Activated T-helper 1 cell treated with anti-CD3 and anti-CD28 coated beads, Interleukin-2, amount 50 U/mL, for 16 hours (primary cell): ENCODE measurements at places on chromosomes 11 and 22.
A peak's percentile ranks its signal among the peaks of the same experiment; 100 is the strongest.

GRCh38 chr11:4072668-4073285 is 21.8 kb upstream of the RRM1 start:
- peak; percentile 17 for DNase-seq

DNA sequence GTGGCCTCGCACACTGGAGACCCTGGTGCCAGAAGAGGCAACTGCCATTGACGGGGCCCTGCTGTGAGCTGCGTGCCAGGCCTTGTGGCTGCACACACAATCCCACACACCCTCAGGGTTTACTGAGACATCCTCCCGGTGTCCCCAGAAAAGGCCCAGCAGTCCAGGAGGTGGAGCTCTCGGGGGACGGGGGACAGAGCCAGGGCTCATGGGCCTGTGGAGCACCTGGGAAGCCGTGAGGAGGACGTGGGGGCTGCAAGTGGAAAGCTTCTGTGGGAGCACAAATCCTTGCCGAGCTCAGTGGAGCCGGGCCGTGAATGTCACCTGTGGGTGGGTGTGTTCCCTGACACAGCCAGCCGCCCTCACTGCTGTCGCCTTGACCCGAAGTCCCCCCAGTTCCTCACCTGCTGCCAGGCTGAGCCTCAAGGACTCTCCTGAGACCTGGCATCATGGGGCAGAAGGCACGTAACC is 609.7 kb downstream of the TBC1D22A start:
- no peak for DNase-seq

- DNase-seq = no peak
These were observed 42.6 kb downstream of the ST14 start for GRCh38 chr11:130202009-130202817.

GRCh38 chr11:40921246-40921645 is 538.2 kb downstream of the LRRC4C start:
- no peak for DNase-seq

DNA sequence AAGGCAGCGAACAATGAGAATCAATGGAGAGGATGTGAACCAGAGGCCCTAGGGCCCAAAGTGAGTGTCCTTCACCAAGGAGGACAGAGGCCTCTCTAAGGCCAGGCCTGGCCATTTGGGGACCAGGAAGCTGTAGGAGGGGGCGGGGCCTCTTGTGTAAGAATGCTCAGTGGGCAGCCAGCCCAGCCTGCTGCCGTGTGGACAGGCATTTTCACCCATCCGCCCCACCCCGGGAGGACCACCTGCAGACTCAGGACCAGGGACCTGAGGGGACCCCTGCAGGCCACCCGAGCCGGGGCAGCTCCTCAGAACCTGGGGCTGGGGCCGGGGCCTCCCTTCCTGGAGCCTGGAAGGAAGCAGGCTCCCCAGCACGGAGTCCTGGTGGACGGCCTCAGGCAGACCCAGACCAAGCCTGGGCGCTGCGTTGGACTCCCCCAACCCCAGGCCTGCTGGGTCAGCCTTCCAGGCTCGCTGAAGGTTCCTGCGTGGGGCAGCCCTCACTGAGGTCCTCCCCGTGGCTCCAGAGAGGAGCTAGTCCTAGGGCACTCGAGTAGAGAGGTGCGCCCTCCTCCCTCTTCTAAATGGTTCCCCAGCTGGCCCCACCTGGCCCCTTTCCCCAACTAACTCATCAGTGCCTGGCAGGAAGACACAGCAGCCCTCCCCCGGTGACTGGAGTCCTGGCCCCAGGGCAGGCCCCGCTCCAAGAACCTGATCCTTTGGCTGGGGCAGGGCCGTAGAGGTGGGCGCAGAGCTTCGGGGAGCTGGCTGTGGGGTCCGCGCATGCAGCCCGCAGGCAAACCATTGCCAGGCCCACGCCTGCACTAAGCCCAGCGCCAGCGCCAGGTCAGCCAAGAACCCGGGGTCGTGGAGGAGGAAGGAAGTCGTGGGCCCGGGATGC is 1.5 kb upstream of the TRABD start:
- no peak for DNase-seq

GRCh38 chr11:57358543-57358961 is 20.4 kb downstream of the P2RX3 start:
- no peak for DNase-seq

DNA sequence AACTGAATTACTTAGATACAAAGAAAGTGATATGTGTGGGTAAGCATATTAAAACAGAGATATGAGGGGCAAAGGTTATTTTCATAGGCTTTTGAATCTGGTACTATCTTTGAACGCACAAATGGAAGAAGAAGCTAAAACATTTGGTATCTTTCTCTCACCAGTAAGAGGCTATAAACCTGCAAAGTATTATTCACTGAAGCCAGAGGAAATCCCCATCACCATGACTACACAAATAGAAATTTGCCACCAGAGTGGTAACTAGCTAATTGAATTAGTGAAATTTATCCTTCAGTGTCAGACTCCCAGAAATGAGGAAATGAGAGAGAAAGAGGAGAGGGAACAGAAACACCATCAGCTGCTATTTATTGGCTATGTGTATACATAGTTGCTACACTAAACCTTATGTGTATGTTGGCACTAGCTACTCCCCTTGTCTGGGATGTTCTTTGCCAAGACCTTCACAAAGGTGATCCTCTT is 503.4 kb downstream of the DLG2 start:
- no peak for DNase-seq
